ENCODE measurements at places on chromosomes 7 and 10.

- DNase-seq, result no peak
These were observed 142.4 kb upstream of the LYZL1 start for GRCh38 chr10:29146311-29147100.

- no peak for DNase-seq
These were observed 133.2 kb upstream of the TBX20 start for GRCh38 chr7:35386816-35387706.

DNA sequence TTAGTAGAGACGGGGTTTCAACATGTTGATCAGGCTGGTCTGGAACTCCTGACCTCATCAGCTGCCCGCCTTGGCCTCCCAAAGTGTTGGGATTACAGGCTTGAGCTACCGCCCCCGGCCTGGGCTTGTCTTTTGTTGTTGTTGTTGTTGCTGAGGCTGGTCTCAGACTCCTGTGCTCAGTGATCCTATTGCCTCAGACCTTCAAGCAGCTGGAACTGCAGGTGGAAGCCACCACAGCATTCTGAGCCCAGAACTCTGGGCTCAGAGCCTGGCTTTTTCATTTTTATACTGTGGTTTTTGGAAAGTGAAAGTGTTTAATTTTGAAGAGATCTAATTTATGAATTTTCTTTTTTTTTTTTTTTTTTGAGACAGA, 16.2 kb upstream of the DNAJB6 start:
- DNase-seq, result no peak

DNA sequence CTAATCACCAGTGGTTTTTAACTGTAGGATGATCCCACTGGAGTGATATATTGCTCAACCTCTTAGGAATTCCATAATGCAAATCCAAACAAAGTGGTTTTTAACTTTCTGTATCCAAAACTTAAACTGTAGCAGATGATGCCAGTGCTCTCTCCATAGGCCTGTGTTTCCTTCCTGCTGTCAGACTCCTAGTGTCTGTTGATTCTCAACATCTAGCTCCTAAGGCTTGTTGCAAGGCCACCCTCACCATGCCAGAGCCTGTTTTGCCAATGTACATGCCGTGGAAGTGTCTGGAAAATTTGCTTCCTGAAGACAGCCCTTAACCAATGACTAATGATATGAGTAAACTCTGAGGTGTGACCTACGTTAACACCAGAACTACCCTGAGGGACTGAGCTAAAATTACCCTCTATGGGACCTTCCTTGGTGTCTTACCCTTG, 39.3 kb downstream of the C1GALT1 start:
- DNase-seq, result no peak

GRCh38 chr7:16741676-16742075, 11.9 kb upstream of the TSPAN13 start:
- DNase-seq, result no peak

- DNase-seq, result no peak
These were observed 190.9 kb downstream of the RNLS start for GRCh38 chr10:88392222-88392621.

DNA sequence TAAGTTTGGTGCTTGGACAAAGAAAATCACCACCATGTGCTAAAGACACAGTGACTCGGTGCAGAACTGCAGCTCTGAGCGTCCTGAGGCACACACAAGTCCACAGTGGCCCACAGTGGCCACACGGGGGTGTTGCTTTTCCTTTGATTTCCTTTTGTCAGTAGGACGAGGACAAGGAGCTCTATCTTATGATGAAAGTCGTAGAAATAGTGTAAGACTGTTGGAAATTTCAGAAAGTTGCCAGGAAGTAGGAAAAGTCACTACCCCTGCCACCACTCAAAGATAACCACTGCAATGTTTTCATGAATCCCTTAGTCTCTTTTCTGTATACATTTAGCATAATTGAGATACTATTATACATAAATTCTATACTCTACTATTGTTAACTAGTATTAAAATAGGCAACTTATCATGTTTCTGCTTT, 146.0 kb downstream of the TNS3 start:
- DNase-seq, result no peak

DNA sequence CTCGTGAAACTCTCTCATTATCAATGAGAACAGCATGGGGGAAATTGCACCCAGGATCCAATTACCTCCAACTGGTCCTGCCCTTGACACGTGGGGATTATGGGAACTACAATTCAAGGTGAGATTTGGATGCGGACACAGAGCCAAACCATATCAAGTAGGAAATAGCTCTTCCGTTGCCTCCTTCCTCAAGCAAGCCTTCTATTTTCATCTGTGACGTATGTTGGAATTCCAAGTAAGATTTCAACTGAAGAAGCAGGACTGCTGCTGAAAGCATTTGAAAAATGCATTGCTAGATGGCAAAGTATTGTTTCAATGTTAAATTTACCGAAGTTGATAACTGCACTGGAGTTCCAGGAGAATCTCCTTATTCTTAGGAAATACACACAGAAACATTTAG, 178.1 kb upstream of the GALNT17 start:
- no peak for DNase-seq

- no peak for DNase-seq
These were observed 65.3 kb upstream of the SLF2 start for GRCh38 chr10:100847440-100847839.
